ENCODE measurements at places on chromosomes 4 and X.

- no peak for DNase-seq
Measured at GRCh38 chr4:100913685-100914084, 395.9 kb upstream of the EMCN start.

DNA sequence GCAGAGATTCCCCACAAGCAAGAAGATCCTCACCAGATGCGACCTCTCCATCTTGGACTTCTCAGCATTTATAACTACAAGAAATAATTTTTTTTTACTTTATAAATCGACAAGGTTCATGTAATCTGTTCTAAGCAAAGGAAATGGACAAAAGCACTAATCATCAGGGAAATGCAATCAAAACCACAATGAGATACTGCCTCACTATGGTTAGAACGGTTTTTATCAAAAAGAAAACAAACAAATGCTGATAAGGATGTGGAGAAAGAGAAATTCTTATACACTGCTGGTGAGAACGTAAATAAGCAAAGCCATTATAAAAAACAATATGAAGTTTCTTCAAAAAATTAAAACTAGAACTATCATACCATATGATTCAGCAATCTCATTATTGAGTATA lies 1382.6 kb downstream of the ARAP2 start:
- no peak for DNase-seq

DNA sequence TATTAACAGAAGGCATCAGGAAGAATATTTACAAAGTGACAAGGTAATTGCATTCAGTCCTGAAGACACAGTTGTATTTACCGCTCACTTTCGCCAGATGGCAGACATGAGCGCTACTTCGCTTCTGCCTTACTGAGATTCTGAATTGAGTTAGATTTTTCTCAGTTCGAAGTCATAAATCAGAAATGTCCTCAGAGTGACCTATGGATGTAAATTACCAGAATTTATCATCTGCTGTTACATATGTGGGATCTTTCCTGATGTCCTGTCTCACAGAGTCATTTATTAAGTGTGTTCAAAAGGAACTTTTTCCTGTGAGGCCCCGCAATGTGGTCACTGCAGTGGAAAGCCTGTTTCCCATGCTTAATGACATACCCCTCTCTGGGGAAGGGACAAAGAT lies 97.3 kb upstream of the DCLK2 start:
- no peak for DNase-seq

DNA sequence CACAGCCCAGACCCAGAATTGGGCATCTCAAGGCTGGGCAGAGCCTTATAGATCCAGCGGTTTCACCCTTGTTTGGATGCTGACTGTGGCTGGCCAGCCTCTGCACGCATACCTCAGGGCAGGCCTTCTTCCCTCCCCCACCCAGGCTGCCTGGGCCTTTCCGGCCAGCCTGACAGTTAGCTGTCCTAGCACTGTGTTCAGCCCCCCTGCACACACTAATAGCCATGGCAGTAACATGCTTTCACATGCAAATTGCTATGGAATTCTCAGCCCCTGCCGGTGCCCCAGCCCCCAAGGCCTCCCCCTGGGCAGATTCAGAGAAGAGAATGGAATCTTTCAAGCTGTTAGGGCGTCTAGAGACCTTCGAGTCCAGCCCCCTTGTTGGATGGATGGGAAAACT lies 17.7 kb downstream of the EFNB1 start:
- DNase-seq = no peak

DNA sequence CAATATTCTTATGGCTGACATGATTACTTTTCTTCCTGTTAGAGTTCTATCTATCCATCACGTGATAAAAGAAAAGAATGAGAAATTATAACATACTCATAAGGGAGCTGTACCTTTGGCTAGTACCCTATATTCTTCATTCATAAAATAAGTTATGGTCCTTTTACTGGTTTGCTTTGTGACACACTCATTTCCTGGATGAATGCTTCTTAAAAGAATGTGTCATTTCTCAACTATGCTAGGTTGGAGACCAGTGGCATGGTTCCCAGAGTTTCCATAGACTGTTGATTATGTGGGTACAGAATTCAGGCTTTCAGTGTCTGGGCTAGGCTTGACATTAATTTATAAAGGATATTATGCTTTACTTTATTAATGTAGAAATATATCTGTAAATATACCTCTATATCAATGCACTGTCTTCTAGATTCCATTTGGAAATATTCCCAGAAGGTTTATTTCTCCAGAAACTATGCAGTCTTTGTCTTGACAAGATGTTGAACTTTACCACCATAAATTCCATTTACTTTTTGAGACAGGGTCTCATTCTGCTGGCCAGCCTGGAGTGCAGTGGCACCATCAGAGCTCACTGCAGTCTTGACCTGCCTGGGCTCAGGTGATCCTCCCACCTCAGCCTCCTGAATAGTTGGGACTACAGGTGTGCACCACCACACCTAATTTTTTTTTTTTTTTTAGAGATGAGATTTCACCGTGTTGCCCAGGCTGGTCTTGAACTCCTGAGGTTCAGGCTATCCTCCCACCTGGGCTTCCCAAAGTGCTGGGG lies 23.8 kb downstream of the NUDT6 start:
- no peak for DNase-seq

Data from left forelimb (tissue), 1 donor.